Dorsolateral prefrontal cortex (tissue), 122 donors: ENCODE measurements at places on chromosomes 11 and 22. TPM values are rescaled to one million over a fixed set of nuclear protein-coding genes. Genes with fewer than 3 reads are reported as not detected.

- peak; percentile 76 for DNase-seq
Observed at GRCh38 chr22:30920407-30920806, 48.2 kb downstream of the MORC2 start.

- DNase-seq = no peak
Observed at GRCh38 chr11:66476173-66476840, 3.9 kb upstream of the DPP3 start.

- DNase-seq = no peak
Observed at GRCh38 chr11:22807855-22808570, 21.6 kb downstream of the SVIP start.

DNA sequence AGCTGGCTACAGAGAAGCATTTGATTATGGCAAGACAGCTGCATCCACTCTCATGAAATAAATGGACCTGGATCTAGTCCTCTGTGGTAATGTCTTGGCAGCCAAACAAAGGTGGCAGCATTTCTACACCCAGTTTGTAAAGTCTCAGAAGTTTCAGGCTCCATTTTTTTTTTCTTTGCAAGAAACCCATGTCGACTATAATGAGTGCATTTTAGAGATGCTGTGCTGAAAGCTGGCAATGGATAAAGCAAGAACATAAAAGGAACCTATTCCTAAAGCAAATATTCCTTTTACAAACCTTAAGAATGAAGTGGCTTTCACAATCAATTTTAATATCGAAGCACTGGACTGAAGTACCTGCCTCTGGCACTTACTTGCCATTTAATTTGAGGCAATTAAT lies 33.5 kb downstream of the THAP12 start:
- no peak for DNase-seq

The CALCB gene
- total RNA-seq = 0.42 TPM

The C22orf31 gene
- not detected for total RNA-seq

The DLG2 gene
- total RNA-seq = 303 TPM

The RBMXL2 gene
- not detected for total RNA-seq

GRCh38 chr11:104222464-104222863 lies 58.5 kb upstream of the PDGFD start:
- DNase-seq = no peak

GRCh38 chr11:5624489-5625279 lies at the start of gene TRIM34:
TSS of gene TRIM34 (plus strand) at chr11:5625001. CDS start at chr11:5632332, 7,331 bp downstream.
- DNase-seq = no peak

DNA sequence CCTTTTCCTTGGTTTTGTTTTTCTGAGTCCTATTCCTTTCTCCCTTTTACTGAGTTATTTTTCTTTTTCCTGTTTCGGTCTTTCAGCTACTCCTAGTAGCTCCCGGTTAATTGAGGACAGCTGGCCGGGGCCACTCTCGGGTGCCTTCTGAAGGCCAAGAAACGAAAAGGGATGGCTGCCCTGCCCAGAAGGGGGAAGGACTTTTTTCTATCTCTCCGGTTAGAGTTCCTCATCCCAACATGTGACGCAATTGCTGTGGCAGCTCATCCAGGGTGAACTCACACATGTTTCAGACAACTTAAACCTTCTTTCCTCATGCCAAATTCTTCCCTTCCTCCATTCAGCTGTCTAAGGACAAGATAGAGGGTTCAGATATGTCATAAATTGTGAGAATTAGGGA lies 83.6 kb downstream of the PIWIL4 start:
- no peak for DNase-seq

The CARD18 gene
- total RNA-seq = not detected

- no peak for DNase-seq
Observed at GRCh38 chr11:68690671-68691401, 6.5 kb downstream of the GAL start.

The OR8A1 gene
- total RNA-seq = not detected

GRCh38 chr11:3745161-3745560 lies 52.2 kb downstream of the NUP98 start:
- no peak for DNase-seq

- DNase-seq = no peak
Observed at GRCh38 chr11:57645689-57646085, 4.0 kb downstream of the YPEL4 start.

- DNase-seq = no peak
Observed at GRCh38 chr11:59179121-59179520, 7.2 kb downstream of the DTX4 start.

DNA sequence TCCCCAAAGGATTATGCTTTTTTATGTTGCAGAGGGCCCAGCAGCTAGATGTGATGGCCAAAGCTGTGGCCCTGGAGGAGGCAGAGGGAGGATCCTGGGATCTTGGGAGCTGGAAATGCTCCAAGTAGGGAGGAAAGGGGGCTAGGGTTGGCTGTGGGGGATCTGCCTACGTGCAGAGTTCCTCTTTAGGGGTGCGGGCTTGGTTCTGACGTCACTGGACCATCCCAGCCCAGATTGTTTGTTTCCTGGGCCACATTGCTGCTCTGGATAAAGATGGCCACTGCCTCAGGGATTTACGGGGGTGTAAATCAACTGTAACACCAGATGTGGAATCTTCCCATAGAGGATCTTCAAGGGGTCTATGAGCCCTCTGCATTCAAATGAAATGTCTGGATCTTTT lies 110.3 kb upstream of the SYT13 start:
- DNase-seq = no peak

- DNase-seq = no peak
Observed at GRCh38 chr11:64234647-64235379, 429 bp downstream of the VEGFB start.

DNA sequence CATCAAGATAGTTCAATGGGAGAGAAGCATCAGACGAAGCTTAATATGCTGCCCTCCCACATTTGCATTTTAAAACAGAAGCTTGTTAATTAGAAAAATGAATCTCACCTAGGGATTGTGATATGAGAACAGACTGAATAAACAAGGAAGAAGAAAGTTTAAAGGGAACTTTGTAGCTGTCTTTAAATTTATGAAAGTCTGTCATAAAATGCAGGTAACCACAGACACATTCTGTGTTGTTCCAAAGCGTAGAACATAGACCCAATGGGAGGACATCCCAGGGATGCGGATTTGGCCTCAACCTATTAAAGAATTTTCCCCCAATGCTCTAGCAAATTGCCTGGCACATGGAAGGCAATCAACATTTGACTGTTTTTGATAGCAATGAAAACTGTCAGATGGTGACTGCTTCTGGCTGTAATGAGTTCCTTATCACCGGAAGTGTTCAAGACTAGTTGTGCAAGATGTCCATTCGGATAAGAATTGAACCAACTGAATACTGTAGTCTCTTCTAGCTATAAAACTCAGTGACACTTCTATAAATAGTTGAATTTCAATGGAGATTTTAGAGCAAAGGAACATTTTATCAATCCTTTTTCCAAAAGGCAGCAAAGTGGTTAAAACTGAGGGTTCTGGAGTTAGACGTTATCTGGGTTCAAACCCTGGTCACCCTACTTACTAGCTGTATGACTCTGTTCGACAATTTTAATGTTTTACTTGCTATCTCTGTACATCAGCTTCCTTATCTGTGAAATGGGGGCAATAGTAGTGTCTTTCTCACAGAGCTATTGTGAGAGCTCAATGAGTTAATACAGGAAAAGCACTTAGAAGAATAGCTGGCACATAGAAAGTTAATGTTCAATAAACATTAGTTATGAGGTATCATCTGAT lies 64.9 kb downstream of the LIF start:
- DNase-seq = no peak

The APOBEC3A gene
- total RNA-seq = 1.2 TPM

The FLRT1 gene
- 13.7 TPM for total RNA-seq

GRCh38 chr11:23991165-23991539 lies 505.7 kb upstream of the LUZP2 start:
- no peak for DNase-seq

The KCTD14 gene
- 1.7 TPM for total RNA-seq

DNA sequence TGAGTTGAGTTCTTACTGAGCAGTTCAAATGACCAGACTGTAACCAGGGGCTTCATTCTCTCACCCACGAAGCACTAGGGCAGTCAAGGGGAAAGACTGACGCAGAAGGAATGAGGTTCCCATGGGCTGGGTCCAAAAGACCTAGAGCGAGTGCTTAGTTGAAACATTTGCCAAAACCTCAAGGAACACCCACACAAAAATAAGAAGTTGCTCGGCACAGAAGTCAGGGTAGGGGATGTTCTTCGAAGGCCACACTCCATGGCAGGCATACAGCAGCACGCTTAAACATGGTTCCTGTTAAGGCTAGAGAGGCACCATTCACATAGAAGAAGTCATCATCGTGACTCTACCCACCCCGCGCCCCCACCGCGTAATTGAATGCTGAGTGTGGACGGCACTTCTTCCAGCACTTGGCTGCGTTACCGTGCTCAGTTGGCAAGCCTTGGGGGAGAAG lies 52.9 kb downstream of the TIMP3 start:
- no peak for DNase-seq

The HDAC10 gene
- 25.6 TPM for total RNA-seq

- no peak for DNase-seq
Observed at GRCh38 chr11:27329867-27330632, 33.0 kb downstream of the CCDC34 start.

The WEE1 gene
- 2.1 TPM for total RNA-seq

DNA sequence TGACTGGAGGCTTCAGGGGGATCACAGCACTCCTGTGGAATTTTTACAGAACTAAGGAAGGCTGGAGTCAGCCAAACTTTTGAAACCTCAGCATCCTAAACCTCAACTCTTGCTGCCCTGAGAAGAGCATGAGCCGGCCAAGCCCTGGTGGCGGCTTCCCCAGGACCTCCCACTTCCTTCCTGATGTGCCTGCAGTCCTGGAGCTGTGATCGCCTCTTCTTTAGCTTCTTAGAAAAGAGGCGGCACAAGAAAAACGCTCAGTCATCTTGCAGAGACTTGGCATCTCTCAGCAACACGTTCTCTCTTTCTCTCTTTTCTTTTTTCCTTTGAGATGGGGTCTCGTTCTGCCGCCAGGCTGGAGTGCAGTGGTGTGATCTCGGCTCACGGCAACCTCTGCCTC lies 40.4 kb upstream of the AMPD3 start:
- DNase-seq = peak; percentile 32

DNA sequence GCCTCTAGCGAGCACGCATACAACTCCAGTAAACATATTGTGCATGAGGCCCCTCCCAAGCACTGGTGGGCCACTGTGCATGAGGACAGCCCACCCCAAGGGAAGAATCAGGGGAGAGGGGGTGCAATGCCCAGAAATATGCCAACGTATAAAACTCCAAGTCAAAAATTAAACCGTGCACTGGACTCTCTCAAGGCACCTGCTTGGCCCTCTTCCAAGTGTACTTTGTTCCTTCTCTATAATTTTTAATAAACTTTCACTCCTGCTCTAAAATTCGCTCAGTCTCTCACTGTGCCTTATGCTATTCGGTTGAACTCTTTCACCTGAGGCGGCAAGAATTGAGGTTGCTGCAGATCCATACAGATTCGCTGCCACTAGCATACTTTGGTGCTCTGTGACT lies 465.3 kb upstream of the TENM4 start:
- DNase-seq = no peak

- no peak for DNase-seq
Observed at GRCh38 chr11:110805756-110806155, 93.5 kb upstream of the ARHGAP20 start.

DNA sequence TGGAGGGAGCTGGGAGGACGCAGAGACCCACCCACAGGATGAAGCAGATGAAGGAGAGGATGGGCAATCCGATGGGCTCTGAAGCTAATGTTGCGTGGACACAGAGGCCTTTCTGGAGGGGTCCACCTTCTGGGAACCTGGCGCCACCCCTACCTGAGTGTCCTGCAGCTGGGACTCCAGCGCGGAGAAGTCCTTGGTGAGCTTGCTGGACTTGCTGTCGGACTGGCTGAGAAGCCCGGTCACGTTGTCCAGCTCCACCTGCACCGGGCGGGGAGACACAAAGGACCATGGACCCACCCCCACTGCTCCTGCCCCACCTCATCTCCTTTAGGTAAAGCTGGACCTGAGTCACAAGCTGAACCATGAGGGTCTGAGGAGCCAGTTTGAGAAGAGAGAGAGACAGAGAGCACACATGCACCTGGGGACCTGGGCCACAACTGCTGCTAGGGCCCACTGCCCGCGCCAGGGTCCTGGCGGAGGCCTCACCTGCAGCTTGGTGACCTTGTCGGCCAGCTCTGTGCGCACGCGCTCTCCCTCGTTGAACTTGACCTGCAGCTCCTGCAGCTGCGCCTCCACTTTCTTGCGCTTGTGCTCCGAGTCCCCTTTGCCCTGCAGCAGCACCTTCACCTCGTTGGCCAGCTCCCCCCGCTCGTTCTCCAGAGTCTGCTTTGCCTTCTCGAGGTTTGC lies 40.8 kb downstream of the APOL1 start:
- no peak for DNase-seq

The MUC2 gene
- not detected for total RNA-seq

DNA sequence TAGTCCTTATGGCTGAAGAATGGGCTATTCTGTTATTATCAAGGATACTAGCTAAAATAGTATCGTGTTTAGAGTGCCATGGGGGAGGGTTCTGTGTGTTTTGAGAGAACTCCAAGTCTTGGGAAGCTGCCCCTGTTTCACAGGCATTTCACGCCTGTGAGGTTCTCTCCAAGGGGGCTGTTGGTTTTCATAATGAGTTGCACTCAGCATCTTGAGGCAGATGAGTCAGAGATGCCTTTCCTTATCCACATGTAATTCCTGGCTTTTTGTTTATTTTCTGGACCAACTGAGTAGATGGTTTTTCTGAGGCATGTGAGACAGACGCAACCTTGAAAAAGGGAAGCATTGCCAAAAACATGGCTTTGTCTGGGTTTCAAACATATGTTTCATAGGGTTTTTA lies 203.7 kb downstream of the ARHGAP42 start:
- DNase-seq = no peak

GRCh38 chr11:73416786-73417185 lies 40.6 kb downstream of the RELT start:
- DNase-seq = no peak

DNA sequence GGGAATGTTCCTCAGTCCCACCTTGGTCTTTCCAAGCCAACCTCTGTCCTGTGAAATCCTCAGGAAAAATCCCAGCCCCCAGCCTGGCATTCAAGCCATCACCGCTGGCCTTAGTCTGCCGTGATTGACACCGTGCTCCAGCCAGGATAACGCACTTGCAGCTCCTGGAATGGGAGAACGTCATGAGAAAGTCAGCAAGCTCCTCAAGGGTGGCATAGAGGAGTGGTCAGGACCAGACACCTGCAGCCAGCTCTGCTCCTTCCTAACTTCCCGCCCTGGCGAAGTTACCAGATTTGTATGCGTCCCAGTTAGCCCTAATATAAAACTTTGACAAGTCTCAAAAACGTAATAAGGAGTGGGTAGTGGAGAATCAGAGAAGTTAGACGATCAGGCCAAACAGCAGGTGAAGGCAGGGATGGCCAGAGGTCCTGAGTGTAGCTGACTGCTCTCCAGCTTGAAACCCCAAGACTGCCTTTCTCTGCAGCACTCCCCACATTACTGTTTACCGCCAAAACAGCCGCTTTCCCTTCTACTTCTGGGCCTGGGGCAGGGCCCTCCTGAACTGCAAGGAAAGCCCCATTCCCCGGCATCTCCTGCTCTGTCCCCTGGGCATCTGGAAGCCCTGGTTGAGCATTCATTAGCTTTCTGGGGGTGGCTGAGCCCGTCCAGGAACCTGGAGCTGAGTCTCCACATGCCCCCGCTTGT lies 1.3 kb upstream of the DKK3 start:
- no peak for DNase-seq
